Activated T-cell treated with anti-CD3 and anti-CD28 coated beads, Interleukin-2, amount 50 U/mL, for 48 hours (primary cell): ENCODE measurements at places on chromosomes 1 and 21.

GRCh38 chr1:26750428-26750827 lies 37.3 kb upstream of the PIGV start:
- no peak for DNase-seq

DNA sequence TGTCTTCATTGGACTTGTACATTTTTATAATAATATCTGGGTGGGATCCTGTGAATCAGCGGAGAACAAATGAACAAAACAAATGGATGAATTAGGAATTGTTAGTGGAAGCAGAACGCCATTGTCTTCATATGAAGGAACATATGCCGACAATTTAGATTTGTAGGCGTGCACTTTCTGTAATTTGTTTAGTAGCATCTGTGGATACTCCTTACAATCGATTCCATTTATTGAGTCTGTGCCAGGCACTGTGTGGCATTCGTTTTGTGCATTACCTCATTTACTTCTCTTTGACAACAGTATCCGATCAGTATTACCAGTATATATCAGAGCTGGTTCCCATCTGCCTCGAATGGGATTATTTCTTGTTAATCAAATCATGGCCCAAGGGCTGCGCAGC lies 61.9 kb downstream of the PRDM2 start:
- DNase-seq = no peak

DNA sequence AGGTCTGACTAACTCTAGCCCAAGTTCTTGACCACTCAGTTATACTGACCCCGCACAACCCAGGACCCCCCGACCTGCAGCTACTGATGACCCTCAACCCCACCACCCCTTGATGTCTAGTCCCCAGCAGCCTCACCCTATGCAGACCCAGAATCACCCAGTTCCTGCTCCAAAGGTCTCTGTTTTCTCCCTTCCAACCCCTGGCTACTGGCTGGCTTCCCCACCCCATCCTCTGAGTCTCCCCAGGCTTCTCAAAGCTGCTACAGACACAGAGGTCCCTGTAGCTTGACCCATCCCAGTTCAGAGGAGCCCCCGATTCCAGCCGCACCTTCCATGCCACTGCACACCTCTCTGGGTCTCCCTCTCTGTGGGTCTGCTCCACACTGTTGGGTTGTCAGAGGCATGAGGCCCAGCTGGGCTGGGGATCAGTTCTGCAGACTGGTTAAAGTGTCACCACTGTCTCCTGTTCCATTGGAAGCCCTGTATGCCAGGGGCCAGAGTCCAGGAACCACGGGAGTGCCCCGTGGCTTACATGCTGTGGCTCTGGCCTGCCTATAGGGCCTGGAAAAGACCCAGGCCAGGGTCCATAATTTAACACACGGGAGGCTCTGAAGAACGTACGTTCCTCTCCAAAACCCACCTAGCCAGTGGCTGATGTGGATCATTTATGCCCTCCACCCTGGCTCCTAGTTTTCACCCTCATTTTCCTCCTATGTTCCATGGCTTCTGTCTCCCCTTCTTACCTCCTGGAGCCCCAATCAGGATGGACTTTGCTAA lies 497 bp downstream of the PKLR start:
- DNase-seq = no peak

DNA sequence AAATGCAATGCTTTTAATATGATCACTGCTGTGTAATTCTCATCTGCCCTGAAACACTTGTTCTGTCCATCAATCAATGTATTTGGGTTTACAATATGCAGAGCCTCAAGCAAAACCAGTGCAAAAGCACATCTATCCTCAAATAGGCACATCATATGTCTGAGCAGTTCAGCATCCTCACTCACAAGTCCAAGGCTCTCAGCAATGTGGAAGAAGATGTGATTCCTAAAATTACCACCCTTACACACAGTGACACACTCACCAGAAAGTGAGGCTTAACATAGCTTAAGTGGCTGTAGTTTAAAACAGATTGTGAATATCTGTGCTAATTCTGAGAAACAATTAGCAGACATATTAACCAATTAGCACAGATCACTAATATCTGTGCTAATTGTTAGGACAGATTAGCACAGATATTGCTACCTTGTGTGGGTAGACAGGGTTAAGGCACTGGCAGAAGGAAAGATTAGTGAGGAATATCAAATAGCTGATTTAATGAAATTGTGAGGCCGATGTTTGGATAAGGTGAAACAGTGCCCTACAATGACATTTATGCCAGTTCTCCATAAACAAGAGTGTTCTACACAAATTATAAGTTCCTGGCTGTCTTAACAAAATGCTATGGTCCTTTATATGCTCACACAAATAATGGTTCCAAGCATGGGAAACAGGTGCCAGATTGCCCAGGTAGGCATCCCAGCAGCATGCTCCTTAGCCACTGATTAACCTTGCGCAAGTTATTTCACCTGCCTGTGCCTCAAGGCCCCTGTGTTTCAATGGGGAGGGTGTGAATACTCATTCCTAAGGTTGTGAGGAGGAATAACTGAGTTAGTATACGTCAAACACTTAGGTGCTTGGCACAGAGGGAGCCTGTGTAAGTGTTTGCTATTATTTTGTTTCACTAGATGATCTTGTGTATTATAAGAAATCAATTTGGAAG lies 41.7 kb downstream of the MRPL39 start:
- peak; percentile 62 for DNase-seq

DNA sequence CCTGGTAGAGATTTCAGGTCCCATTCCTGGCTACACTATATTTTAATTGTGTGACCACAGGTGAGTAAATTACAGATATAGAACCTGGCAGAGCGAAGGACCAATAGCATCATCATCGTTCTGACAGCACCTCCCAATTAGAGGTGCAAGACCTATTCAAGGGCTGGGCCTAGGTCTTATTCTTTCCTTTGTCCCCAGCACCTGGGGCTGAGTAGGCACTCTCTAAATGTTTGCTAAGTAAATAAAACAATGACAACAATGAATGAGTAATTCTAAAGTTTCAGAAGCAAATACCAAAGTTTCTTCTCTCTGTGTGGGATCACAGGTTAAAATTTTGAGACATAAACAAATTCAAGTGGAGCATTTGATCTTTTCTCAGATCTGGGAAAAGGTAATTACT lies 32.7 kb downstream of the BEND5 start:
- DNase-seq = no peak

DNA sequence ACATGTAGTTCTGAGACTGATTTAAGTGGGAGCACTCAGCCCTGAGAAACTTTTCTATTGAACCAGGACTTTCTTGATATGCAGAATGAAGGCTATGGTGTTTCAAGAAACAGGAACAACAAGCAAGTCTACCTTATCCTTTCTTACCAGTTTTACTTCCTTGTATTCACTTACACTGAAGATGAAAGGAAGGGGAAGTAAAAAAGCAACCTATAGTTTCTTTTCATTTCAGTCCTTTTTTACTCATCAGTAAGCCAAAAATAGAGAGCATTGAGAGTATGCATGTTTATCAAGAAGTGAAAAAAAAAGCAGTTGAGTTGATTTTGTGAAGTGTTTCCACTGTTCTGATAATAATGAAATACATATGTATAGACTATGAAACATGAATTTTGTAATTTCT lies 1010.3 kb downstream of the AMY1C start:
- no peak for DNase-seq

GRCh38 chr21:35095859-35096291 lies 46.8 kb upstream of the RUNX1 start:
- DNase-seq = peak; percentile 32

DNA sequence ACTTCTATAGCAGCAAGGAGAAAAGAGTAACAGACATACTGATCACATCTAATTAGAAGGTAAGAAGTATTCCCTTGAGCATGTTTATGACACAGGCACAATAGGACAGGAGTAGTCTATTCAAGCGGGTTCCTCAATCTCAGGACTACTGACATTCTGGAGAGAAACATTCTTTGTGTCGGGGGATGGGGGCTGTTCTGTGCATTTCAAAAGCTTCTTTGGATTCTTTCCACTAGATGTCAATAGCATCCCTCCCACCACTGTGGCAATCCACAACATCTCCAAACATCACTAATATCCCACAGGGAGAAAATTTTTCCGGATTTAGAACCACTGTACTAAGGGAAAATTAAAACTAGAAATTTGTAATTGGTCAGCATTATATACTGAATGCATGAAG lies 56.9 kb downstream of the ADAMTS5 start:
- DNase-seq = no peak

DNA sequence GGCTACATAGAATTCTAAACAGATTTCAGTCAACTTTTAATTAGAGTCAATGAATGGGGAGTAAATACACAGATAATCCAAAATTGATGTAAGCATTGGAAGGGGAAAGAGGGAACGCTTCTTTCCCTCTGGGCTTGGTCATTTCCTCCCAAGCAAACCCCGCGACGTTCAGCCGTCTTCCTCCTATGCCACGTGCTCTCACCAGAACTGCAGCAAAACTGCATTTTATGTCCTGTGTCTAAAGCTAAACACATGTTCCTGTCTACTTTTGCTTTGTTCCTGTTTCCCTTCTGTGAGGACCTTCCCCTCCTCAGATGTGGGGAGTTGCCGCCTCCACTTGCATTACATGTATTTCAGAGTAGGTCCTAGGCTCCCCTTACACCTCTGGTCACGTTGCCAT lies 27.2 kb downstream of the UTP25 start:
- no peak for DNase-seq

DNA sequence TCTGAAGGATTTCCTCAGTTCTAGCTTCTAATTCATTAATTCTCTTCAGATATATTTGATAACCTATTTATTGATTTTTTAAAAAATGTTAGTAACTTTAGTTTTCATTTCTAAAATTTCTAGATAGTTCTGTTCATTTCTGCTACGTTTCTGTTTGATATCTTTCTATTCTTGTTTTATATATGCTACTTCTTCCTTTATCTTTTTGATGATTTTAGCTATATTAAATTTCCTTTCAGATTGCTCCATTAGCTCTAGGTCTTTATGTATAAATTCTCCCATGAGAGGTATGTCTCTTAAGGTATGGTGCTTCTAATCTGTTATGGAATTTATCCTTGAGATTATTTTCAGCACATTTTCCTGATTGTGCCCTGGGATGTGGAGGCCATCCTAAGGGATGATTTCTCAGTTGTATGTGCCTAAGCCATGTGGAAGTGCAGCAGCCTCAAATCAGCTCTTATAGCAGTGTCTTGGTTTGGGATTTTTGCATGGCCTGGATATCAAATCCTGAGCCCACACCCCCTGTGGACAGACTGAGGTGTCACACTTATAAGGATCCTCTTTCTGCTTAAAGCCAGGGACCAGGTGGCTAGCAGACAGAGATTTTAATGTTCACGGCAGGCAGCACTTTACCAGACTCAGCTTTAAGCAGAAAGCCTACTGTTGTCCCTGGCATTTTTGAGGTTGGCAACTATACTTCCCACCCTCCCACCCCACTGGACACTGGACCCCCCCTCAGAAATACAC lies 6.2 kb upstream of the KCNQ4 start:
- DNase-seq = no peak

DNA sequence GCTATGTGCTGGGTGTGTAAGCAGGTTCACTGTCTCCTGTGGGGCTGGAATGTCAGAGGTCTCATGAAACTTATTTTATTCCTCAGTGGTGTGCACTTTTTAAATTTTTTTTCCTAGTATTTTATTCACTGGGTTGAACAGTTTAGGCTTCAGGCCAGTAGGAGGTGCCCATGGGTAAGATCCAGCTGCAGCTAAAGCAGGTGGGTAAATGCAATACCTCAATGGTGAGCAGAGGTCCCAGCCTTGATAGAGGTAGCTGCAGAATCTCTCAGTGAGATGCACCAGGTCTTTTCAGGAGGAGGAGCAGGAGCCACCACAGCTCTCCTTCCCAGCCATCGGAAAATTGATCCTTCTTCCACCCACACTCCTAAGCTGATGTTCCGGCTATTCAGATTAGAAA lies 12.6 kb upstream of the OR6N2 start:
- peak; percentile 47 for DNase-seq

DNA sequence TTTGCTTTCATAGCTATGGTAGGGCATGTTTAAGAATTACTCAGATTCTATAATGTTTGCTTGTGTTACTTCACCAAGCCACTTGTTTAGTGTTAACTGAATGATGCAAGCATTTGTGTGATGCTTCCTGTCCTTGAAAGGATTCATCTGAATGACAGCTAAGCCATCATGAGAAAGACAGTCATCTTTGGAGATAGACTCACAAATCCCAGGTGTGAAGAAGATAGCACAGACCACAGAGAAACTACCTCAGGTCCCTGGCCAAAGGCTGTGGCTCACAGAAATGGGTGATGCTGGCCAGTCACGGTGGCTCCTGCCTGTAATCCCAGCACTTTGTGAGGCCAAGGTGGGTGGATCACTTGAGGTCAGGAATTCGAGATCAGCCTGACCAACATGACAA lies 321.4 kb downstream of the DPYD start:
- no peak for DNase-seq

- DNase-seq = no peak
Observed at GRCh38 chr1:97489834-97490233, 431.0 kb downstream of the DPYD start.
